ENCODE measurements at places on chromosomes 2 and 18. TPM values are rescaled to one million over a fixed set of nuclear protein-coding genes. Genes with fewer than 3 reads are reported as not detected.

- DNase-seq: no peak
Measured at GRCh38 chr18:23539911-23540525, 36.7 kb downstream of the RMC1 start.

Gene MALL
- 147 TPM for polyA plus RNA-seq

DNA sequence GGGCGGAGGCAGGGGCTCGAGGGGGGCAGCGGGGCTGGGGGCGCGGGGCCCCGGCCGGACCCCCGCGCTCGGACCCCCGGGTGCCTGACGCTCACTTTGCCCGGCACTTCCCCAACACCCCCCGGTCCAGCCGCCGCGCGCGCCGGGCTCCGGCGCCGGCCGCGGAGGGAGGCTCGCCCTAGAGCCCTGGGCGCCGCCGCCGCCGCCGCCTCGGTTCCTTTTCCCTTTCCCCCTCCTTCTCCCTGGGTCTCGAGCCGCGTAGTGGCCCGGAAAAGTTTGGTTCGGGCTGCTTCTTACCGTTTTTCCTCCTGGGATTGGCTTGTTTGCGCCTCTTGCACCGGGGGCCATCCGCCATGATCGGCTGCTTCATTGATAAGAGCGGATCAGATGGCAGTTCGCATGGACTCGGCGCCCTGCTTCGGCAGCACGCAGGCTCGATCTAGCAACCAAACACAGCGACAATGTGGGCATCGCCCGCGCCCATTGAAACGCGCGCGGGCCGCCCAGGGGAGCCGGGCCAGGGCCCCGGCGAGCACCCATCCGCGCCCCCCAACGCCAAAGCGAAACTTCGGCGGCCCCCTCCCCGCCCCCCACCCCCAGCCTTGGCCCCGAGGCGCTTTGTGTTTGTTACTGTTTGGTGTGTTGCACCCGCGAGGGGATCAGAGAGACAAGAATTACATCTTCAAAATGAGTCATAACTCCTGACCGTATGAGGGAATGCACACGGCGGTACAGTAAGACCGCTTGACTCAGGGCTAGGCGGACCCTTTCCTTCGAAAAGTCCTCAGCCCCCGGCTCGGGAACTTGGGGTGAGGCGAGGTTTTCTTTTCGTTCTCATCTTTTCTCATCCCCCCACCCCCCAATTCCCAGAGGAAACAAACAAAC, 2.7 kb downstream of the ZEB2 start:
- DNase-seq: no peak

Gene KIF1A
- 15.8 TPM for polyA plus RNA-seq

Gene FOXD4L1
- polyA plus RNA-seq: 0.07 TPM

DNA sequence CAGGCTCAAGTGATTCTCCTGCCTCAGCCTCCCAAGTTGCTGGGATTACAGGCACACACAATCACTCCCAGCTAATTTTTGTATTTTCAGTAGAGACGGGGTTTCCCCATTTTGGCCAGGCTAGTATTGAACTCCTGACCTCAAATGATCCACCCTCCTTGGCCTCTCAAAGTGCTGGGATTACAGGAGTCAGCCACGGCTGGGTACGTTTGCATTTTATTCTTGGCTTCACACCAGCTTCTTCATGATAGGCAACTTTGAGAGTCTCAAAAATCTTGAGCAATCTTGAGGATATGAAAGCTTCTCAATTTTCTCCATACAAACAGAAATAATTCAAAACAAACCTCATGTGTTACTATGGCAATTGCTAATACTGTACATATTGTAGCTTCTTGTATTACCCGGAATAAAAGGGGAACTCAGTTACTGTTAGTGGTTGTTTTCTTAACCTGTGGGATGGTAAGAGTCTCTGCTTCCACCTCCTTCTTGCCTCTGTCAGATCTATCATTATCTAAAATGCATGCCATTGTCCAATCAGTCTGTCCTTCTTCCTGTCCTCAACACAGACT, 102.9 kb upstream of the SYT4 start:
- DNase-seq: no peak

Gene HTR2B
- 6.7 TPM for polyA plus RNA-seq

- DNase-seq: no peak
Measured at GRCh38 chr2:138500592-138501424, 762 bp upstream of the SPOPL start.

- no peak for DNase-seq
Measured at GRCh38 chr2:179692610-179693009, 168.8 kb downstream of the ZNF385B start.

Gene CCDC195
- polyA plus RNA-seq: not detected

DNA sequence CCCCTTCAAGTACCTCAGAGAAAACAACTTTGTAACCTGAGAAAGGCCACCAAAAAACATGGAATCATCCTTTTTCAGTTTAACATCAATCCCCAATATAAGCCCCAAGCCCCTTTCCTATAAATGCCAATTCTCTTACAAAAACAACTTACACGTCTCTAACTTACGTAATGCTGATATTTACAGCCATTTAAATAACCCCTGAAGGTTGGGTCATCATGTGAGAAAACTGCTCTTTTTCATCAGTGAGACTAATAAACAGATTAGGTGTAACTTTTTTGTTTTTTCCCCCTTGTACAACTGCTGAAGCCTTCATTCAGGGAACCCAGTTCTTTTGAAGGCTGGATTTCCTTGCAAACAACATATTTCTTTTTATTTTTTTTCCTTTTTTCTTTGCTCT, 3.7 kb downstream of the FASTKD1 start:
- no peak for DNase-seq

DNA sequence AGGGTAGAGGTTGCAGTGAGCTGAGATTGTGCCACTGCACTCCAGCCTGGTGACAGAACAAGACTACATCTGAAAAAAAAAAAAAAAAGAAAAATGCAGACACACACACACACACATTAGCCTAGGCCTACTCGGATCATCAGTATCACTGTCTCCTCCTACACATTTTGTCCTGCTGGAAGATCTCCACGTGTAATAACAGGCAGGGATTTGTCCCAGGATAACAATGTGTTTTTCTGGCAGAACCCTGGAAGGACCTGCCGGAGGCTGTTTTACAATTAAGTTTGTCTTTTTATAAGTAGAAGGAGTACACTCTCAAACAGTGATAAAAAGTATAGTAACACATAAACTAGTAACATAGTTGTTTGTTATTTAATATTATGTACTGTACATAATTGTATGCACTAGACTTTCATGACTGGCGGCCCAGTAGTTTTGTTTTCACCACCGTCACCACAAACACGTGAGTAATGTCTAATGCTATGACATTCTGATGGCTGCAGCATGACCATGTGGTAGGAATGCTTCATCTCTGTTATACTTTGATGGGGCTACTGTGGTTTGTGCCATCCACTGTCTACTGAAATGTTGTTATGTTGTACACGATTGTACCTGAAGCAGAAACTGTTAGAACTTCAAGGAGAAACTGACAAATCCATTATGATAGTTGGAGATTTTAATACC, 130.6 kb downstream of the ATP9B start:
- no peak for DNase-seq

Gene PSD4
- 21.4 TPM for polyA plus RNA-seq

Gene GULP1
- polyA plus RNA-seq: 33.3 TPM

- no peak for DNase-seq
Measured at GRCh38 chr18:7020995-7021777, 96.4 kb downstream of the LAMA1 start.

- no peak for DNase-seq
Measured at GRCh38 chr2:21163213-21163612, 39.4 kb downstream of the TDRD15 start.

DNA sequence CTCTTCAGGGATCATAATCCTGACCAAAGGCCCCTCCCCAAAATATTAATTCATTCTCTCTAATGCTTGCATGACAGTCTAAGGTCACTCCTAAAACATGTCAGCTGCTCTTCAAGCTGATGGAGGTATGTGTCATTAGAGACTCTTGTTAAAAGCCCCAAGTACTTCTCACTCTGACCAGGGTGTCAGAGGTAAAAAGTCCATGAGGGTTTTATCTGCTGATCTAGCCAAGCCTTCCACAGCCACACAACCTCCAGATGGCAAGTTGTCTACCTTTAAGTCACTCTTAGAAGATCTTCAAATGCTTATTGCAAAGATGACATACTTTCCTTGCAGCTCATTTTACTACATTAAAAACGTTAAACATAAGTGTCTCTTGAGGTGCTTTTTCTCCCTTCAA, 83.6 kb upstream of the ETAA1 start:
- no peak for DNase-seq

DNA sequence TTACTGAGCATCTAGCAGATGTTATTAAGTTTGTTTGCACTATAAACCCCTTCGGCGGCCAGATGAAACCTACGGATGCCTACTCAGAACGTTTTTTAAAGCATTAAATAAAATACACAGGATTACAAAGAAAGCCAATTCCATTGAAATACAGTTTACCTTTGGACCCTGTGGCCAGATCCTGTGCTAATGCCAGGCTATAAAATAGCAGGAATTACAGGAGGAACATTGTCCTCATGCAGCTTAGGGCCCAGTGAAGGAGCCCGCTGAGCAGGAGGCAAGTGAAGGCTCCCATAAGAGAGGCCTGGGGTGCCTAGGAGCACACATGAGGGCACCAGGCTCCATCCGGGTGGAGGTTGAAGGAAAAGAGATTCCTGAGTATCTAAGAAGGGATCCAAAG, 310.4 kb downstream of the MTX2 start:
- DNase-seq: no peak

- no peak for DNase-seq
Measured at GRCh38 chr2:30514134-30514847, 67.2 kb downstream of the LCLAT1 start.

DNA sequence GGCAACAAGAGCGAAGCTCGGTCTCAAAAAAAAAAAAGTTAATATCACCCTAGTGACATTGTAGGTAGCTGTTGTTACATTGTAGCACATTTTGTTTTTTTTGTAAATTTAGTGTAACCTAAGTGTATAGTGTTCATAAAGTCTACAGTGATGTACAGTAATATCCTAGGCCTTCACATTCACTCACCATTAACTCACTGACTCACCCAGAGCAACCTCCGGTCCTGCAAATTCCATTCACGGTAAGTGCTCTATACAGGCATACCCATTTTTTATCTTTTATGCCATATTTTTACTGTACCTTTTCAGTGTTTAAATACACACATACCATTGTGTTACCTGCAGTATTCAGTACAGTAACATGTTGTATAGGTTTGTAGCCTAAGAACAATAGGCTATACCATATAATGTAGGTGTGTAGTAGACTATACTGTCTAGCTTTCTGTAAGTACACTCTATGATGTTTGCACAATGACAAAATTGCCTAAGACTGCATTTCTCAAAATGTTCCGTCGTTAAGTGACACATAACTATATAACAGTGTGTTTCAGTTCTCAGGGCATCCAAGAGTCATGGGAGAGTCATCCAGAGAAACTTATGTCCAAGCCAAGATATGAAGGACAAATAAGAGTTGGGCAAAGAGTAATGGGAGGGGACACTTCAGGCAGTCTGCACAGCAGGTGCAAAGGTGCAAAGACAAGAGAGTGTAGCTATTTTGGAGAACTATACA, 68.4 kb downstream of the TANK start:
- DNase-seq: no peak

DNA sequence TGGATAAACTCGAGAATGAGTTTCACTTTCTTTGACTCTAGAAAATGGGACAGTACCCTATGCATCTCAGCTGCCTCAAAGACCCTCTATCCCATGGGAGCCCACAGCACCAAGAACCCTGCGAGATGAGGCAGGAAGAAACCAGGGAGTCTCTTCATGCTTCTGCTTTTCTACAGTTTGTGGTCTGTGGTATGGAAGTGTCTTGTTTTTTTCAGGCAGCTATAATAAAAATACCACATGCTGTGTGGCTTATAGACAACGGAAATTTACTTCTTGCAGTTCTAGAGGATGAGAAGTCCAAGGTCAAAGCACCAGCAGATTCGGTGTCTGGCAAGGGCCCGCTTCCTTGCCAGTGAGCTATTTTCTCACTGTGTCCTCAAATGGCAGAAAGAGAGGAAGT, 257.9 kb downstream of the SUCLG1 start:
- DNase-seq: no peak

DNA sequence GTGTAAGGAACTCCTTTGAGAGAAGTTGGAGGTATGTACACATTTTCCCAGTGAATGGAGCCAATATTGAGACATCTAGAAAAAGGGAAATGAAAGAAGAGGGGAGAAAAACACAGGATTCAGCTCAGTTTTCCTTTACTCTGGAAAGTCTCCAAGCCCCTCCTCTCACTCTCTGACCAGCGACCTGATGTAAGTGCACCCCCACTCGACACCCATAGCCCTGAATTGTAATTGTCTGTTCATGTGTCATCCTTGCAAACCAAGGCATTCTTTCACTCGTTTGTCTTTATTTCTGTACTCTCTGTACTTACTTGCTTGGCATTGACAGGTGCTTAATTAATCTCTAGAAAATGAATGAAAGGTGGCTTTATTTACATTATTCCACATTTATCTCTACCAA, 55.7 kb upstream of the CTAGE1 start:
- no peak for DNase-seq

Gene SP3
- polyA plus RNA-seq: 76.4 TPM

GRCh38 chr2:79855264-79856006, 342.6 kb downstream of the CTNNA2 start:
- DNase-seq: no peak

DNA sequence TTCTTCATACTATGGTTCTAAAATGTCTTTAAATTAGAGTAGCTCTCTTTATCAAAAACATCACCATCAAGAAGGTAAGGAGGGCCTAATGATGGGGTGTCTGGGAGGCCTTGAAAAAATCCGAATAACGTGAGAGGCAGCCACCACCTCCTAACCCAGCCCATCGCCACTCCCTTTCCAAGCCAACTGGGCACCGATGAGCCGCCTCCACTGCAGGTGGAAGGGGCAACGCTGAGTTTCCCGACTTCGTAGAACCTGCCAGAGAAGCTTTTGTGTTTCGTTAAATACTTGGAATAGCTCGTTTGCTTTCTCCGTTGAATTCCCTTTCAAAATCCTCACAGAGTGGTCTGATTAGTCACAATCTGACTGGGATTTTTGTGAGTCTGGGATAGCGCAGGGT, 22.0 kb upstream of the RPL31 start:
- DNase-seq: no peak

GRCh38 chr2:215368493-215368809, 56.6 kb downstream of the ATIC start:
- no peak for DNase-seq

Gene RASGRP3
- polyA plus RNA-seq: 11.2 TPM

Gene C1QL2
- 0.18 TPM for polyA plus RNA-seq

DNA sequence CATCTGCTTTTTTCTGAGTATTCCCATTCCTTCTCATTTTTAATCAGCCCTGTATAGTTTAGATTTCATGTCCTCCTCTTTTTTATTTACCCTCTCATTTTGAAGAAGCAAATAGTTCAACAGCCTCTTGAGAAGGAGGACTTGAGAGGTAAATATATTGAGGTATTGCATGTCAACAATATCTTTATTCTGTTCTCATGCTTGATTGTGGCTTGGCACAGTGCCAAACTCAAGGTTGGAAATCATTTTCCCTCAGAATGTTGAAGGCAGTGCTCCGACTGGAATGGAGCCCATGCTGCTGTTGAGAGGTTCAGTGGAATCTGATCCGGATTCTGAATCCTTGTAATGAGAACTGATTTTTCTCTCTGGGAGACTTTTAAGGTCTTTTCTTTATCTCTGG, 31.0 kb upstream of the GALNT3 start:
- DNase-seq: no peak
